Mesothelial cell of epicardium (in vitro differentiated cells): ENCODE measurements at places on chromosomes 6 and 20. TPM values are rescaled to one million over a fixed set of nuclear protein-coding genes. Genes with fewer than 3 reads are reported as not detected.

GRCh38 chr20:64006490-64006889, 25.6 kb downstream of the PRPF6 start:
- H3K27me3 ChIP-seq = no peaks in the 10 kb centered on the region
- H3K4me3 ChIP-seq = no peak overlapping the region
- DNase-seq = no peak
- H3K36me3 ChIP-seq = peaks cover 50% of the 10 kb centered on the region
- H3K4me1 ChIP-seq = peaks cover 10% of the 10 kb centered on the region

DNA sequence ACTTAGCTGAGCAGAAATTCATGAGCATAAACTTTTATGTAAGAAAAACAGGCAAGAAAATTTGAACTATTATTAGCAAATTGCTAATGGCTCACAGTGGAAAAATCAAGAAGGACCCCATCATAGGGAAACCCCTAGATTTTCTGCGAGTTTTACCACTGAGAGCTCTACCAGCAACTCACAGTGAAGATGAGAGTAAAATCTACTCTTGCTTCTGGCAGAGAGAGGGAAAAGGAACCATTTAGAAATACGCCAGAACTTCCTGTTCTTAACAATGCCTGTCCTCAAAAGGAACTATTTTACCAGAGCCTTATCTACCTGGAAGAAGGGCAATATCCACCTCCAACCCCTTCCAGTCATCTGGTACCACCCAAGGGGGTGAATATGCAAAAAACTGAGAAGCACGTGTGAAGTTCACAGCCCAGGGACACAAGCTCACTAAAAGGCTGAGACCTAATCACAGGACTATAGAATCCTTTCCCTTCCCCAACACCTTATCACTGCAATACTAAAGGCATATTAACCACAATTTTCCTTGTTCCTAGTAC, 34.4 kb upstream of the ASF1A start:
- H3K4me3 ChIP-seq = no peak overlapping the region
- H3K27ac ChIP-seq = no peak overlapping the region
- DNase-seq = no peak
- no peaks in the 10 kb centered on the region for H3K27me3 ChIP-seq

GRCh38 chr6:104884867-104885517, 25.3 kb upstream of the HACE1 start:
- H3K36me3 ChIP-seq = peaks cover 4% of the 10 kb centered on the region
- no peak overlapping the region for H3K4me3 ChIP-seq
- no peak overlapping the region for H3K27ac ChIP-seq
- H3K27me3 ChIP-seq = no peaks in the 10 kb centered on the region
- DNase-seq = no peak

GRCh38 chr6:46217671-46218131, 46.9 kb upstream of the ENPP5 start:
- H3K27me3 ChIP-seq = no peaks in the 10 kb centered on the region
- H3K36me3 ChIP-seq = no peaks in the 10 kb centered on the region
- no peak for DNase-seq
- H3K4me3 ChIP-seq = no peak overlapping the region
- H3K27ac ChIP-seq = no peak overlapping the region

Gene ADAM33
- total RNA-seq = 83.0 to 91.1 TPM (median 87.4 TPM) in 3 replicates

Gene RAMACL
- total RNA-seq = 0.69 to 1.00 TPM (median 0.79 TPM) in 3 replicates

DNA sequence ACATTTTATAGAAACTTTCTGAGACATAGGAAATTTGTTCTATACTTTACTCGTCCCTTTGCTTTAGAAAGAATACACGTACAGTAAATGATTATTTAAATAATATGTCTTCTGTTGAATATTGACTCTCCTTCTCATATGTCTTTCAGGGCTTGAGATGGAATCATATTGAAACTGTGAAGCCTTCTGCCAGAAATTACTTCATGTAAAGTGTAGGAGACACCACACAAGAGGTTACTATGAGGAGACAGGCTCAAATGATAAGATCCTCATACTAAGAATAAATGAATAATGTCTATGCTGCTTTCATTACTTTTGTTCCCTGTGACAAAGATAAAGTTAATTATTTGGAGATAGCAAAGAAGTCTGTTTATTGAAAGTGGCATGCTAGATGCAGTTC, 1240.3 kb upstream of the MAP3K7 start:
- H3K27ac ChIP-seq = no peak overlapping the region
- no peak overlapping the region for H3K4me3 ChIP-seq
- DNase-seq = no peak
- H3K36me3 ChIP-seq = no peaks in the 10 kb centered on the region

Gene FOXF2
- total RNA-seq = 0.13 to 0.27 TPM in 2 of 3 replicates, not detected in the other

DNA sequence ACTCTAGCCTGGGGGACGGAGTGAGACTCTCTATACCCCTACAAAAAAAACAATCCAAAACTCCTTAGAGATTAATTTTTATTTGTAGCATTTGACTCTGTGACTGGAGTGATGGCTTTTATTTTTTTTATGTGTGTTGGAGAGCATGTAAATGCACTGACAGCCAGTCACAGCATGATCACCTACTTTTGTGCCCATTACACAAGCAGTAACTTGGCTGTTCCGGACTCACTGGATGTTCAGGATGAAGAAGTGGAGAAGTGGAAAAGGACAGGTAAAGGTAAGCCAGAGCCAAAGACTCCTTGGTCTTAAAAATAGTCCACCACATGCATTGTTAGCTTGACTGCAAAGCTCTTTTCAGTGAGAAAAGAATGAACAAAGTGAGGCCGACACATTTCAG, 222.6 kb downstream of the FOXC1 start:
- H3K27me3 ChIP-seq = no peaks in the 10 kb centered on the region
- H3K36me3 ChIP-seq = peaks cover 16% of the 10 kb centered on the region
- H3K4me3 ChIP-seq = no peak overlapping the region
- no peak for DNase-seq
- no peak overlapping the region for H3K27ac ChIP-seq

DNA sequence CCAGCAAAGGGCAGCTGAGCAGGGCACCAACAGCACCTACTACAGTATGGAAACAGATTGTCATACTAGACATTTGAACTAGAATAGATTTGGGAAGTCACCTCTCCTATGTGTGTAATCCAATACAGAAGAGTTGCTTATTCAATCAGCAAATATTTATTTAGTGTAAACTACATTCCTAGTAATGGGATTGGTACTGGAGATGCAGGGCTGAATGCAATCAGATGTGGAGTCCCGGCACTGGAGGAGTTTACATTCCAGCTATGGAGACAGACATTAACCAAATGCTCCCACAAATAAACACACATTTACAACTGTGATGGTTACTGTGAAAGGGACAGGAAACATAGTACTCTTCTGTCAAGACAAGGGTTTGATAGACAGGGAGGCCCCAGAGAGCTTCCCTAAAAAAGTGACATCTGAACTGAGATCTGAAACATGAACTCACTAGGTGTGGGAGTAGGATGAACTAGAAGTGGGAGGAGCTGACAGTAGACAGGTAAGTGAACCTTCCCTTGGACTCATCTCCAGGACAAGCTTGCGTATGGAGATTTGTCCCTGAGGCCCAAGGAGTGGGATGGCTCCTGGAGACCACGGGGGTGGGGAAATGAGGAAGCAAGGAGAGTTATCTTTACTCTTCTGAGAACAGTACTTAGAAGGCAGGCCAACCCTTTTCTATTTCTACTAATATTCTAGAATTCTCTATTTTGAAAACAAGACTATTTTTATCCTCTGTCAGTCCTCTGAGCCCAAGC, 420.5 kb downstream of the MAFB start:
- H3K36me3 ChIP-seq = no peaks in the 10 kb centered on the region
- H3K27ac ChIP-seq = no peak overlapping the region
- no peak overlapping the region for H3K4me3 ChIP-seq
- DNase-seq = no peak

GRCh38 chr20:34531608-34532265, 15.5 kb downstream of the DYNLRB1 start:
- peak overlapping the region; percentile 65 for H3K27ac ChIP-seq
- DNase-seq = no peak
- H3K4me3 ChIP-seq = no peak overlapping the region
- no peaks in the 10 kb centered on the region for H3K27me3 ChIP-seq

GRCh38 chr6:4466261-4466660, 309.9 kb upstream of the CDYL start:
- no peak overlapping the region for H3K4me3 ChIP-seq
- H3K4me1 ChIP-seq = peaks cover 7% of the 10 kb centered on the region
- H3K27me3 ChIP-seq = no peaks in the 10 kb centered on the region
- no peak for DNase-seq
- H3K36me3 ChIP-seq = peaks cover 8% of the 10 kb centered on the region
- H3K27ac ChIP-seq = no peak overlapping the region

DNA sequence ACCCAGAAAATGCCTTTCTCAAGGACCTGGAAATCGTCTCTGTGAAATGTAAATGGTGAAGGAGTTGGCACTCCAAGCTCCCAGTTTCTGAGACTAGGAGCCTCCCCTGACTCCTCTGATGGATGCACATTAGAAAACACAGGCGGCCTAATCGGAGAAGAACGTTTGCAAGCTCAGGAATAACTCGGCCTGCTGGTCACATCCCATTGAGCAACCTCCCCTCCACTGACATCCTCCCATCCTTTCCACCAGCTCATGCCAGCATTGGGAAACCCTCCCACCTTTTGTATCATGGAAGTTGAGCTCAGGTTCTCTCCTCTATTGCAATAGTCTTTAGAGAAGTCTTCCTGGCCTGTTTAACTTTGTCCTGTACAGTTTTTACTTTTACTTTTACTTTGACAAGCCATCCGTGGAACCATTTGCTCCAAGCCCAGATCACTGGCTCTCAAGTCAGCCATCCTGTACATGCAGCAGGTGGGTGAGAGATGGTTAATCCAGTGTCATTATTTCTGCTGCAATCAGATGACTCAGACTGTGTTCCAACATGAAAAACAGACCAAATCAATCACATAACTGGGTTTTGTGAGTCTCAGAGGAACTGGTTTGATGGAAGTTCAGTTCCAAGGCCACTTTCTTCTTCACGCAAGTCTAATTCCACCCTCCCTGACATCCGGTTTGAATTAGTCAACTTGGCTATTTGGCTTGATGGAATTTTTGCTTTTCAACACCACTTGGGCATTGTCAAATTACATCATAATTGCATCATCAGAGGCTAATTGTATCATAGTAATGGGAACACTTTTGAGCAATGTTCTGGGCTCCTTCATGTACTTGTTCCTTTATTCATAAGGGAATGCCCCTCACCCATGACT, 619.4 kb upstream of the CDH4 start:
- H3K4me3 ChIP-seq = no peak overlapping the region
- peaks cover 5% of the 10 kb centered on the region for H3K27me3 ChIP-seq
- DNase-seq = no peak
- no peaks in the 10 kb centered on the region for H3K36me3 ChIP-seq
- no peak overlapping the region for H3K27ac ChIP-seq
- no peaks in the 10 kb centered on the region for H3K4me1 ChIP-seq

Gene TMEM74B
- total RNA-seq = 0.85 to 1.1 TPM (median 0.95 TPM) in 3 replicates

DNA sequence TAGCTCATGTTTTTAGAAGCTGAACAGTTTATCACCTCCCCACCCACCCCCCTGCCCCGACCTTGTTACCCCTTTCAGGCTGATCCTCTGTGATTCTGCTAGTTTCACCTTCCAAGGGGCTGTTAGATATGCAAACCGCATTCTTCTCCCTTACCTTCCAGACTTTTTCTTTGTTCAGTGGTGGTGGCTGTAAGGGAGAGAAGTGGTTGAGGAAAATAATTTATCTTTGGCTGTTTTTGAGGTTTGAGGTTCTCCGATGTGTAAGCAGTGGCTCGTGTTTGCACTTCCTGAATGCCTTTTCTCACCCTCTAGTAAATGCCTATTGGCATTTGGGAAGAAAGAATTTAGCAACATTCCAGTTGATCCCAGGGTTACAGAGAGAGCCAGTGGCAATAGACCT, 69.4 kb upstream of the KCNG1 start:
- H3K4me3 ChIP-seq = no peak overlapping the region
- no peaks in the 10 kb centered on the region for H3K27me3 ChIP-seq
- no peaks in the 10 kb centered on the region for H3K36me3 ChIP-seq
- no peak for DNase-seq
- peaks cover 29% of the 10 kb centered on the region for H3K4me1 ChIP-seq

GRCh38 chr6:11222385-11223277, 9.8 kb downstream of the NEDD9 start:
- H3K4me1 ChIP-seq = peaks cover 88% of the 10 kb centered on the region
- DNase-seq = no peak
- H3K27me3 ChIP-seq = no peaks in the 10 kb centered on the region

GRCh38 chr6:43770372-43771209, 580 bp downstream of the VEGFA start:
- H3K27ac ChIP-seq = peak overlapping the region; percentile 95
- H3K27me3 ChIP-seq = no peaks in the 10 kb centered on the region
- peak overlapping the region; percentile 99 for H3K4me3 ChIP-seq
- DNase-seq = peak; percentile 69

Gene SLC24A3
- 3.2 to 3.3 TPM (median 3.3 TPM) in 3 replicates for total RNA-seq

DNA sequence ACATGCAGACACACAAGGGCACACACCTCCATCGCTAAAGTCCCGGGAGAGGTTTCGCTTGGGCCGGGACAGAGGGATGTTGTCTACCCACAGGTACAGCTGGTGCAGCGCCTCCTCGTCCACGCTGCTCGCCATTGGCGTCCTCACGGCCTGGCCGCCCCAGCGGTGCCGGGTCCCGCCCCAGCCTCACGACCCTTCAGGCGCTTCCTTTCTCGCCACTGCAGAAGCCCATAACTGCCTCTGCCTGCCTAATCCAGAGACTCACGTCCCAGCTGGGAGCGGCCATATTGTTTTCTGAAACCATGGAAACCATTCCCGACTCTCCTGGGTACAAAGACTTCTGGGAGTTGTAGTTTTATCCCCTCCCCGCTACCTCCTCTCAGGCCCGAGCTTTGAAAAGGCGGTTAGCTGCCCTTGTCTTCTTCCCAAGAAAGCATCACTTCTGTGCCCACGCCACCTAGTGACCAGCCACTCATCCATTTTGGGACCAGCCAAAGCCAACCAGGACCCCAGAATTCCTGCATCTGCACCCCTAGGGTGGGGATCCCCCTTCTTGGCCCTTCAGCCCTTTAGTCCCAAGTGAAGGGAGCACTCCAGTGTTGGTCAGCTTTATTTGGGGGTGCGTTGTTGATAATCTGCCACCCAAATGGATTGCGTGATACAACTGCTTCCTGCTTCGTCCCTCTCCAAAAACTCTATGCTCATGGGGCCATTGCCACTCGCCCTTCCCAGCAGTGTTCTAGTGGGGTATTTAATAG, at the start of gene SPEF1:
SPEF1 (minus strand) TSS at position 296 of the 758 bp plus-strand sequence; CDS start at position 135, 161 bp downstream.
- peak within 1 kb of the TSS; percentile 89 for H3K27ac ChIP-seq
- H3K36me3 ChIP-seq = no peaks in the 10 kb centered on the region
- DNase-seq = peak; percentile 64
- H3K27me3 ChIP-seq = peaks cover 36% of the 10 kb centered on the region

DNA sequence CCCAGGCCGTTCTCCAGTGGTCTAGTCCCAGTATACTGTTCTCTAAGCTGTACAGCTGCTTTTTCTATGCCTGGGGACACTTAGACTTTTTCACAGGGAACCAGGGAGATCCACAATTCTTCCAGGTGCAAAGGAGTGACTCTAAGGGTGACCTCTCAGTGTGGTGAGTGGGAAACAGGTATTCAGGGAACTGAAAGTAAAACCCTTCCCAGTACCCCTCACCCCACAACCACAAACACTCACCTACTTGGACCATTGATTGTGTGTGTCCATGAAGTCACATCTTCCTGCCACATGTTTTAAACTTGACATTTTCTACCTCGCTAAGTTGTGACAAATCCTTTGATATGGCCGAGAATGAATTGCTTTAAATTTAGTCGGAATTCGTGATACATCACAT, 183.6 kb downstream of the CLIC5 start:
- H3K27ac ChIP-seq = no peak overlapping the region
- H3K4me1 ChIP-seq = peaks cover 21% of the 10 kb centered on the region
- no peak overlapping the region for H3K4me3 ChIP-seq
- H3K36me3 ChIP-seq = no peaks in the 10 kb centered on the region
- DNase-seq = no peak

- no peak overlapping the region for H3K27ac ChIP-seq
- H3K4me1 ChIP-seq = peaks cover 2% of the 10 kb centered on the region
- no peaks in the 10 kb centered on the region for H3K36me3 ChIP-seq
- H3K4me3 ChIP-seq = no peak overlapping the region
- no peaks in the 10 kb centered on the region for H3K27me3 ChIP-seq
- no peak for DNase-seq
Observed at GRCh38 chr6:166927935-166928643, 28.3 kb downstream of the RNASET2 start.
